ENCODE measurements at places on chromosomes 1 and 21.
A peak's percentile ranks its signal among the peaks of the same experiment; 100 is the strongest.

- DNase-seq = peak; percentile 83
Observed at GRCh38 chr1:23777979-23778814, at the start of gene PITHD1. Gene PITHD1, plus strand, starts transcription at chr1:23778418. Its CDS starts 98 bp downstream, at chr1:23778516.

DNA sequence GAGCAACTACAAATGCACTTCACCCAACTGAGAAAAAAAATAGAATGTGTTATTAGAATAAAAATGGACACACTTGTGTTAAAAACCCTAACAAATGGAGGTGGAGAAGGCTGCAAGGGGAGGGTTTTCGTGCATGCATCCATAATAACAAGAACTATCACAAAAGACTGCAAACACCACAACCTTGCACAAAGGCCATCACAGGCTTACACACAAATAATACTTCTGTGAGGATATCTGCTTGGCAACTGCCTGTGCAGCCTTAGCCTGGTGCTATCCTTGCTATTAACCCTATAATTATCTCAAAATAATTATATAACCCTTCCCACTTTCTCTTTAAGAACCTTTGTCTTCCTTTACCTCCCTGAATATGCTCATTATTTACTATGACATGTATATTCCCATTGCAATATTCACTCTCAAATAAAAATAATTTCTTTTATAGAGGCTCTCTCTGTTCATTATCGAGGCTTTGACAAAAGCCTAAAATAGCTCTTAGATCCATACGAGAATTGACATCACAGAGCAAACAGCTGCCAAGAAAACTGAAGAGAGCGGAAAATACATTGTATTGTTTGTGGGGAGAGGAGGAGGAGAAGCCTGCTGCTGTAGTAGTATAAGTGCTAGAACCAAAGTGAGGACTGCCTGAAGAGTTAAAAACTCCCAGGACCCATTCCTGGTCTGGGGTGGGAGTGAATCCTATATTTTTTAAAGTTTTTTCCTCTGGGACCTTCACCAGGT lies 1768.7 kb downstream of the BRINP3 start:
- no peak for DNase-seq

- DNase-seq = no peak
Observed at GRCh38 chr1:183630748-183631147, 4.8 kb downstream of the ARPC5 start.

DNA sequence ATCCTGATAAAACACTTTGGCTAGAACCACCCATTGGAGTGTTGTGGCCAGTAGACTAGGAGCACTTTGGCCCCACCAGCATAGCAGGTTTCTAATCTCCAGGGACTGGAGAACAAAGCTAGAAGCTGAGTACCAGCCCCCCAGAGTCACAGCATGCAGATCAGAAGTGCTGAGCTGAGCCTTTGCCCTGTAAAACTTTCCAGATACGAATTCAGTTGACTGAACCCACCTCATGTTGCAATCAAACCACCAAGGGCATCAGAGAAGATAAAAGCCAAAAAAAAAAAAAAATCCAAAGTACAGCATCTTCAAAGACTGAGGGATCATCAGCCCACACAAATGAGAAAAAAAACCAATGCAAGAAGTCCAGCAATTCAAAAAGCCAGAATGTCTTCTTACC lies 8.7 kb upstream of the CD53 start:
- no peak for DNase-seq

- no peak for DNase-seq
Observed at GRCh38 chr1:88774151-88774556, 90.1 kb downstream of the PKN2 start.

DNA sequence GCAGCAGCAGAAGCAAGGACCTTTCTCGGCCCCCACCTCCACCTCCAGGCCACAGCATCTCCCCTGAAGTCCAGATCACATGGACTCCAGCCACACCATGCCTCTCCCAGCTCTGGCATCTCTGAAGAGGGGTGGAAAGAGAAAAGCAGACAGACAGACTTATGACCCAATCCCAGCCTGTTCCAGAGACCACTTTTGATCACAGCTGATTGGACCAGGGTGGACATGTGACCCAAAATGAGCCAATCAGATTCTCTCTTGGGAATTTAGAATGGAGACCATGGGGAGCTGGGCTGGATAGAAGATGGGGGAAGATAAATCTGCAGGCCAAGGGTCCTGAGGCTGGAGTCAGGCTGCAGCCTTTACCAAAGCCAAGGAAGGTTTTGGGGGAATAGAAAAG lies 16.4 kb downstream of the HTR1D start:
- DNase-seq = no peak

GRCh38 chr1:64197076-64197475 lies 6.3 kb upstream of the UBE2U start:
- DNase-seq = no peak

DNA sequence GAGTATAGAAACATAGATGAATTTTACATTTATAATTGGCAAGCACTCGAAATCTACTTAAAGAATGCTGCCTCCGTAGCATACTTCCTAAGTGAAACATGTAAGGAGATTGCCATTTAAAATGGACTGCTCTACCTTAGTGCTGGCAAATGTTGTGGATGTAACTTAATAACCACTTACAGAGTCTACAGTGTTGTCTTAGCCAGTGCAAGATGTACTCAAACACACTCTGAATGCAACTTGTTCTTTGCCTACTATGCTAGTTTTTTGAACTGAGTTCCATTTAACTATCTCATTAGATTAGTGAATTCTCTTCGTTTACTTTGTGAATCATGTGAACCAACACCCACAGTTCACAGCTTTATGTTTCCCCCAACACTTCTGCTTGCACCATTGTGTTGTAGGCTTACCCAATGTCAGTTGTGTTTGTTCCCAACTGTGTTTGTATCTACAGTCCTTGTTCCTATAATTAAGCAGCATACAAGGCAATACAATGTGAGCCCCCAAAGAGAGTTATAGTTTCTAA lies 345.5 kb upstream of the LYPLAL1 start:
- DNase-seq = no peak

DNA sequence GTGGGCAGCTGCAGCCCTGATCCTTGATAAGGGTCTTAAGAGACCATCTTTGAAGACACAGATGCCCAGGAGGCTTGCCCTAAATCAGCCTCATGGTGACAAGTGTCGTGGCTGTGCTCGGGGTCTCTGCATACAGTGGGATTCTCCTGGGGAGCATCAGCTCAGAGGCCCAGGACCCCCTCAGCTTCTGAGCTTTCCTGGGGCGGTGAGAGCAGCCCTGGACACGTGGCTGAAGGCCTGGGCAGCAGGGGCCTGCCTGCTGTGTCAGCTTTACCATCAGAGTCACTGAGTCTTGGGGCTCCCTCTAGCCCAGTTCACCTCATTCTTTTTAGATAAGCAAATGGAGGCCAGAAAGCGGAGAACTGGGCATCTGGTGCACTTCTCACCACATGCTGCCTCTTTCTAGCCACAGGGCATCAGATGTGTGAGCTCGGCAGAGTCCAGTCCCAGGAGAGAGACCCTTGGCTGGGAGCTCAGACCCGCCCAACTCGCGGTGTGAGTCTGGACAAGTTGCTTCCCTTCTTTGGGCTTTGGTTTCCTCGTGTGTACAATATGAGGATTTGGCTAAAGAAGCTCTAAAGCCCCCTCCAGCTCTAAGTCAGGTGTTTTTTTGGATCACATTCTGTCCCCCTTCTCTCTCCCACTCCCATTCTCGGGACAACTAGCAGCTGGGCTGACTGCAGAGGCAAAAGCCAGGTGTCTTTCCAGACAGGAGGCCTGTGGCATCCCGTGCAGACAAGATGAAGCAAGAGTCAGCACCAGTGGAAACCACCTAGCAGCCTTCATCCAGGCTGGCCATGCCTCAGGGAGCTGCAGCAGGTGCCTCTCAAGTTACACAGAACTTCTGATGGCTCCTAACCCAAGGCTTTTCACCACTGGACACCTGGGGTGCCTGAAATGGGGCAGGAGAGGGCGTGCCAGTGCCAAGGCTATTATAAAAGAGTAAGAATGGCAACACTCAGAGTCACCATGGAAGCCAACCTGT lies 119.1 kb downstream of the KCNN3 start:
- no peak for DNase-seq

Measured in activated B cell treated with CpG ODN at 0.5 μM for 24 hours (primary cell).